ENCODE measurements at places on chromosomes 11 and 22.

DNA sequence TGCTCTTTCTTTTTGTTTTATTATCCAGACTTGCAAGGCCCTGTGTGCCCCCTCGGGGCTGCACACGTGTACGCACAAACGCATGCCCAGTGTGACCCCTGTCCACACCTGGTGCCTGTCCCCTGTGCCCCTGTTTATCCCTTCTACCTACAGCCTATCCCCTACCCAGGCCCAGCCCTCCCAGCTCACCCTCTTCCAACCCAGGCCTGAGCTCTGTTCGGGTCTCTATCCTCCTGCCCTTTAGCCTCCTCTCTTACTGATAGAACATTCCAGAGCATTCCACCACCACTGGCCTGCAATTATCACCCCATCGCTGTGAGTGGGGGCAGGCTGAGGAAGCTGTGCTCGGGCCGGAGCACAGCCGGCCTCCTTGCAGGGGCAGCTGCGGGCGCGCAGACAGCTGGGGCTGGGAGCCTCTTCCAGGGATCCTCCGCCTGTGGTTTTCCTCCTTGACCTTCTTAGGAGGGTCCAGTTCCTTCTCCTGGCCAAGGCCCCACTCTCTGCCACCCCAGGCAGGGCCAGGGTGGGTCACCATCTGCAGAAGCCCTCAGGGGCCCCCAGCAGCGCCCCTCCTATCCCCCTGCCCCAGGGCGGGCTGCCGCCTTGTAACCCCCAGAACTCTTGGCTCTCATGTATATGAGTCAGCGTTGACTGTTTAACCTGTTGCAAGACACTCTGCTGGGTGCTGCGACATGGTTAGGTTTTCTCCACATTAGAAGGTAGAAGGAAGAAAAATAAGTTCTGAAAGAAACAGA is 41.8 kb upstream of the KCNQ1OT1 start:
- no peak for DNase-seq

DNA sequence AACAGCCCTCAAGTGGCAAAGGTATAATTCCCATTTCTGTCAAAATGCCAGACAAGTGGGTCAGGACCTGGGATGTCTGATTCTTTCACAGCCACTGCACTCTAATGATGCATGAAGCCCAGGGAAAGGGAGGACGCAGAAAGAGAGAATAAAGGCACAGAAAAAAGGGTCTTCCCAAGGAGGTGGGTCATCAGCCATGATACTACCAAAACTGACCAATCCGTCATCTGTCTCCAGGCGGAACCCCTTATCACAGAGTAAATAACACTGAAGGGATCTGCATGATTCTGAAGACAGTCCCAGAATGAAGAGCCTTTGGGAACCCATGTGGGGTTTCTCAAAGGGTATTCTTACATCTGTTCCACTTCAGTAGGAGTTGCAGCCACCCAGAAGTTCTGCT is 73.8 kb upstream of the OPCML start:
- no peak for DNase-seq

DNA sequence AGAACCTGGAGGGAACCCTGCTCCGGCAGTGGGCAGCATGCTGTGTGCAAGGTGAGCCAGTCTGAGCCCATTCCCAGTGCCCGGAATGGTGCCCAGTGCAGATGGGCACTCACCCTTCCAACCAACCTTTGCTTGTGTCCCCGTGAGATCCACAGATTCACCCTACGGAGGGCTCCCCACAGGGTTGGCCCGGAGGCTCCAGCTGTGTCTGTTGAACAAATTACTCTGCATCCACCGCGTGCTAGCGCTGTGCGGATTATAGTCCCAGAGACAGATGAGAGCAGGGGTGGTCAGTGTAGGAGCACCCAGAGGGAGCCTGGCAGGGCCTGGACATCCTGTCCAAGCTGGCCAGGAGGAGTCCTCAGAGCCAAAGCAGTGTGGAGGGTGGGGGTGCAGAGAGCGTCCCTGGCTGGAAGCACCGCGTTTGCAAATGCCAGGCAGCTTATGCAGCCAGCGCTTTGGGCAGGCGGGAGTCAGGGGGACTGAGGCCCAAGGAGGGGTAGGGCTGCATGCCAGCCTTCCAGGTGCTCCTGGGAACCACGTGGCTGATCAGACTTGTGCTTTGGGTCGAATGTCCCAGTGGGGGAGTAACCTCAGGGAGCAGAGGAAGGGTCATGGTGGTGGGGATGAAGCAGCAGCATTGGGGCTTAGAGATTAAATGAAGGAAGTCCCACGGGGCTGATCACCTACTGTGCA is 80.5 kb downstream of the KCNQ1 start:
- DNase-seq = no peak

DNA sequence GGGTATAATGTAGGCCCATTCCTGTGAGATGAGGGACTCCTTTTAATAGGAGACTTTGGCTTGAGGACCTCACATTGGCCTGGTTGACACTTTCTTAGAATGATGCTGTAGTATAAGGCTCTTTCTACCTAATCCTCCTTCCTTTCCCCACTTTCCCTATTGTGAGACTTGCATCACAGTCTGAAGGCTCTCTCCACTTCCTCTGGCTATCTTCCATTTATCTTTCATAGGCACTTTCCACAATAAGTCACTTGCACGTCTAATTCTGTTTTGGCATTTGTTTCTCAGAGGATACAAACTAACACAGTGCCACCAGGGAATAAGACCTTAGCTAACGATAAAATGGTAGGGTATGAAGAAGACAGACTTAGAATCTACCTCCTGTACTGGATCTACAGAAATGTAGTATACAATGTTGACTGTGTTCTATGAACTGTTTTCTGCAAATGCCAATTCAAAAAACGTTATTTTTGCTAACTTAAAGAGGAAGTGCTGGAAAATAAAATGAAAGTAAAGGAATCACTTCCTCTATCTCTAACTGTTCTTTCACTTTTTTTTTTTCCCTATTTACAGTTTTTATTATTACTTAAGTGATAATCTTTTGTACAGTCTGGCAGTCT is 17.9 kb upstream of the PDE3B start:
- no peak for DNase-seq

GRCh38 chr11:37370817-37371216 is 772.8 kb upstream of the RAG2 start:
- DNase-seq = no peak

GRCh38 chr11:43947003-43947500 is 4.6 kb downstream of the C11orf96 start:
- DNase-seq = no peak

DNA sequence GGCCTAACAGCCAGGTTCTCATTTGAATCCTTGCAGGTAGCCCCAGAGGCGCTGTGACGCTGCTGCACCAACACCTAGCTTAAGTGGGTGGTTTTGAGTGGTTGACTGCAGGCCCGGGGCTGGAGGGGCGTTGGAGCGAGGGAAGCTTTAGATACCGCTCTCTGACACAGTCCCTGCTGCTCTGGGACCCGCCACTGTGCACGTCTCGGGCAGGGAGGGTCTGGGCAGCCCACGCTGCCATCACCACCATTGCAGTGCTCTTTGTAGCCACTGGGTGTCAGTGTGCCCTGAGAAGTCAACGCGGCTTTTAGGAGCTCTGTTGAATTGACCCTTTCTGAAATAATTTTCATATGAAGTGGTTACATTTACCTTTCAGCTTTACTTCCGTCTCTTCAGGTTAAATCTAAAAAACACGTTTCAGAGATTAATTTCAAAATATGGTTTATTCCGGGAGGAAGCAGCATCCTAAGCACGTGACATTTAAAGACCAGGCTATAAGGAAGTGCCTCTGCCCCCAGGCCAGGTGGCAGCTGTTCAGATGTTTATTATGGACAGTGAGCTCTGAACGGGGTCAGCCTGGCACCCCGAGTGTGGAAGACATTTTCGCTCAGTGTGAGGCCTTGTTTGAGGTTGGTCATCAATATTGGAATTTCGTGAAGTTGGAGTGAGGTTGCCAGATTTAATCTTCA is 30.9 kb upstream of the PARVB start:
- no peak for DNase-seq

DNA sequence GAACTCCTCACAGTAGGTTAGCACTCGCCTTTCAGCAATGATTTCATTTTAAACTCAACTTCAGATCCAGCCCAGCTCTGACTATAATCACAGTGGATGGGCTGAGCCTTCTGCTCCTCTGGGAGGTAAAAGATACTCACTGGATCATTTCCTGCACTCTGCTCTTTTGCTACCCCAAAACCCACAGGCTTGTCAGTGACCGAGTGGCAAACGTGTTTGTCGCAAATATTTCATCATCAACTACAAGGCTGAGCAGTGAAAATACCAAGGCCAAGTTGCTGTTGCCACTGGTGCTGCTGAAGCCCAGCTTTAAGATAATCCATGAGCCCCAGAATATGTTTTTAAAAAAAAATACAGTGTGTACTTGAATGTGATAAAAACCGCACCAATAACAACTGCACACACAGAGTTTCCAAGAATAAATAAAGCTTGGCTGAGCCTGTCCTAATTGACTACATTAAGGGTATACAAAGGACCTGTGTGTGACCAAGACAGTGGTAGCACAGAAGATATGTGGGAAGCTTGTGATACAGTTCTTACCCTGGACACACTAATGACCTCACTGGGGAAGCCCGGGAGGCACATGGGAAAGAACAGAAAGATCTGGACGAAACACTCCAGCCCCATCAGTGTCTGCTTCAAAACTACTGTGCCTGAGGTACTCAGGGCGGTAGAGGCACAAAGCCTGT is 41.3 kb downstream of the ABTB2 start:
- no peak for DNase-seq

DNA sequence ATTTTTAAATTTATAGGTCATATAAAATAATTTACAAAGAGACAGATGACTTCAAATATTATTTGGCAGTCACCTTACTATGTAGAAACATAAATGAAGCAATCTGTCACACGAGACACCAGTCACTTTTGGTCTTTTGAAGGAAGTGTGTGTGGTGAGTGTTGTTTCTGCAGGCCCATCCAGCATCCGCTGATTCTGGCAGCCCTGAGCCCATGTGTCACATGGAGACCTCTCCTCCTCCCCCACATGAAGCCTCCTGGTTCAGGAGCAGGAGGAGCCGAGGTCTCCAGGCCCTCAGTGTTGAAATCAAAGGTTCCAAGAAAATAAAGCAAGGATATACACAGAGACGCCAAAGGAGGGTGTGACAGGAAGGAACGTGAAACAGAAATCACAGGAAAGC is 60.1 kb downstream of the ARFGAP3 start:
- no peak for DNase-seq

GRCh38 chr11:127574478-127574877 is 573.9 kb upstream of the KIRREL3 start:
- no peak for DNase-seq

- no peak for DNase-seq
These were observed 773.4 kb upstream of the RAG2 start for GRCh38 chr11:37371346-37371970.

- DNase-seq = no peak
These were observed 206.1 kb downstream of the GRIK4 start for GRCh38 chr11:120717623-120718022.

DNA sequence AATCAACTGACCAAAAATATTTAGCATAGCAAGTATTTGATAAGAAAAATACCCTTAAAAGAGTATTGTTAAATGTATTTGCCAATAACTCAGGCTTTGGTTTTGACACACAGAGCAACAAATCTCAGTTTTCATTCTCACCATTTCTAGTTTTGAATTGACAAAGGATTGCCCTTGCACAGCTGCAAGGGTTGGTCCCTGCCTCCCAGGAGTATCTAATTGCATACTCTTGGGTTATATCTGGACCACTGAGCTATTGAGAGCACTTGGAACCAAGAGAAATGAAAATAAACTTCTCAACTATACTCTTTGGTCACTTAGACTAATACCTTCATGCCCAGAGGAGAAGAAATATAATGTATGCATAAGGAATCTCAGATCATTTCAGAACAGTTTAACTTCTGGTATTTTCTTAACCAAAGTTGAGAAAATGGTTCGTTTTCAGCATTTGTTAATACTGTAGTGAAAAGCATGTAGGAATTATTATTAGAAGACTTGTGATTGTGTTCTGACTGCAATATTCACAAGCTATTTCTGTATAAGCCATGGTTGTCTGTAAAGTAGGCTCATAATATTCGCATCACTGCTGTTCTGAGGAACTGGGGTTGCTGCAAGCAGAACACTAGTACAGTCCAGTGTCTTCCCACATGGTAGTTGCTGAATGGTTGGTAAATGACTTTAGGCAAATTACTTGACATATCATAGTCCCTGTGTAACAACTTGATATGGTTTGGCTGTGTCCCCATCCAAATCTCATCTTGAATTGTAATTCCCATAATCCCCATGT is 7.9 kb downstream of the C2CD3 start:
- DNase-seq = no peak

GRCh38 chr11:71364176-71364671 is 84.0 kb downstream of the DHCR7 start:
- DNase-seq = no peak

DNA sequence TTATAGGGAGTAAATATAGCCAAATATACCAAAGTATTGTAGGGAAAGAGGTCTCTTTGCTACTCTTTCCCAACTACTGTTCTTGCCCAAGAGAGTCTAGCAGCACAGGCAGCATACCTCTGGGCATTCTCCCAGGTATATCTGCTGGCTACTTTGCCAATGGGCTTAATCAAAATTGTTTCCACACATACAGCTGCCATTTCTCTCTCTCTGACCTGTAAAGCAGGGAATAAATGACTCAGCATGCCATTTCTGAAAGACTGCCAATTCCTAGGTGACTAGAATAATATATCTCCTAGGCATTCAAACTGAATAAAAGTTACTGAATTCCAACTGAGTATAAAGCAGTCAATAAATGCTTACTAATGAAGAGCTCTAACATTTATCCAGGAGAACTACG is 44.6 kb downstream of the RDX start:
- DNase-seq = no peak

DNA sequence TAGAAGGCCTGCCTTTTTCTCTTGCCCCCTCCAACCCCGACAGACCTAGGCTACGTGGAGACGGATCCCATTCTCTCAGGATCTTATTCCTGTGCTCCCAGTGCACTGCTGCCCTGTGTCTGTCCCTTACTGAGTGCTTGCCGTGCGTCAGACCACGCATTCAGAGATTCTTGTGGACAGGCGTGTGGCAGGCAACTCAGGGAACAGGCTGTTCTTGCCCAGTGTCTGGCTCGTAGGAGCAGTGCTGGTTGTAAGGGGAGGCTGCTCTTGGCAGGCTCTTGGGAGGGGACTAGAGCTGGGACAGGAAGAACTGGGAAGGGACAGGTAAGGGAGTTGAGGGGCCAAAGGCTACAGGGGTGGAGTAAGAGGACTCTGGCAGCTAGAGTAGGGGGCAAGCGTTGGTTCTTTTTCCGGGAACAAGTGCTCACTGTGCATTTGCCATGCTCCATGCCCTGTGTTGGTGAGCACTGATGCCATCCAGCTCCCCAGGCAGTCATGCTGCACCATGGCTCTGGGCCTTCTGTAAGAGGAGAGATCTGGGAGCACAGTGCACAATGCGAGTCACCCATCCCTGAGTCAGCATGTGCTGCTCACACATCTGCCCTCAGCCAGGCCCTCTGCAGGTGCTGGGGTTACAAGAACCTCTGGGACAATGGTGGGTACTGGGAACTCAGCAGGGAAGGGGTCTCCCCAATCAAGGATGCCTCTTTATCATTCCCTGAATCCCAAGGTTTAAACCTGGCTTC is 119.1 kb downstream of the TBC1D22A start:
- DNase-seq = no peak

DNA sequence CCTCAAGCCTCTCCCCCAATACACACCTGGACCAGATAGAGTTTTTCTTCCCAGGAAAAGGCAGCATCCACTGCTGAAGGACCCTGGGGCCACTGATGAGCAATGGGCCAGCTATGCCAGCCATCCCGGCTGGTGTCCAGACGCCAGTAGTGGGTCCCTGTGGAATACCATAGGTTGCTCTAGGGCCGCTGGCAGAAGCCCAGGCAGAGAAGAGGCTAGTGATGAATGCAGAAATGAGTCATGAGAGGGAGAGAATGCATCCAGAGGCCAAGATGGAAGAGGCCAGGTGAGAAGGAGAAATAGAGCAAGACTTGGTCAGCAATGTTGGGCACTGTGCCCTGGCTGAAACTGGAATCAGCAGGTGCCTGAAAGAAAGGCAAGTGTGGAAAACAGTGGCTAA is 8.9 kb downstream of the HPX start:
- DNase-seq = no peak

Data from T-helper 1 cell (primary cell).